ENCODE measurements at places on chromosomes 1 and 21.

GRCh38 chr1:27102707-27103468, 52.0 kb downstream of the SLC9A1 start:
- DNase-seq, result no peak

GRCh38 chr21:34307991-34308532, 55.7 kb upstream of the KCNE2 start:
- no peak for DNase-seq

DNA sequence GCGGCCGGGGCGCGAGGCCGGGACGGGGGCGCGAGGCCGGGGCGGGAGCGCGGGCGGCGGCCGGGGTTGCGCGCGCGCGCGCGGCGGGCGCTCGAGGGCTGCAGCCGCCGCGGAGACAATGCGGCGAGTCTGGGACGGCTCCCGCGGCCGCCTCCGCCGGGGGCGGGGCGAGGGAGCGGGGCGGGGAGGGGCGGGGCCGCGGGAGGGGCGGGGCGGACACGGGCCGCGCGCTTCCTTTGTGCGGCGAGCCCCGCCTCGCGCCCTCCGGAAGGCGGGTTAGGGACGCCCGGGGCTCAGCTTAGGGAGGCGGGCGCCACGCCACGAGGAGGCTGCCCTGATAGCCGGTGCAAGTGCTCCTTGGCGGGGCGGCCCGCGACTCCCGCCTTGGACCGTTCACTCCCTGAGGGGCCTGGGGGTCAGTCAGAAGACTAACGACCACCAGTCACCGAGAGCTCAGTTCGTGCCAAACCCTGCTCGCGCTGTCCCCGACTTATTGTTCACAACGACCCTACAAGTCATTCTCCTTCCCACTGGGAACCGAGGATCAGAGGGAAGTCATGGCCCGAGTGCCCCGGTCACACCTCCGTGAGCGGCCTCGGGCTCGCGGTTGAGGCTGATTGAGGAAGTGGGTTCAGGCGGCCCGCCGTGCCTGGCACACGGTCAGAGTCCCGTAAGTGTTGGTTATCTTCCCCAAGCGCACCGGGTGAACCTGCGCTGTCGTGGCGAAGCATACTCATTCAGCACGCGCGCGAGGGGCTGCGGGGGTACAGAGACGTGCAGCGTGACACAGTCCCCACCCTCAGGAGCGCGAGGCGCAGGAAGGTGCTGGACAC, 29.1 kb upstream of the A3GALT2 start:
- peak; percentile 68 for DNase-seq

- peak; percentile 85 for DNase-seq
Measured at GRCh38 chr1:99808391-99809115, 41.6 kb upstream of the AGL start.

DNA sequence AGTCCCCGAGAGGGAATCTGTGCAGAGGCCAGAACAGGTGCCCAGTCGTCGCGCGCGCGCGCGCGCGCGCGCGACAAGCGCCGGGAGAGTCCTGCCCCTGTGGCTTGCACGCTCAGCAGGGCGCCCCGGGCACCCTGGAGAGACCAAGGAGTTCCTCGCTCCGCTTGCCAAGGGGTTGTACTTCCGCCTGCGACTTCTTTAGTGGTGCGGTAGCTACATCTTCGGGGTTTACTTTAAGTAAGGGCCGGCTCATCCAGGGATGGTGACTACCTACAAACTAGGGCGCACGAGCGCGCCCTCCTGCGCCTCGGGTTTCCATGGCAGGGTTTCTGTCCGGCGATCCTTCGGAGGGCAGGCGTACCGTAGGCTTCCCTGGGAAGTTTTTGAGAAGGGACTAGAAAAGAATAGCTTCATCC, 1.4 kb downstream of the LHX4 start:
- DNase-seq, result peak; percentile 53

DNA sequence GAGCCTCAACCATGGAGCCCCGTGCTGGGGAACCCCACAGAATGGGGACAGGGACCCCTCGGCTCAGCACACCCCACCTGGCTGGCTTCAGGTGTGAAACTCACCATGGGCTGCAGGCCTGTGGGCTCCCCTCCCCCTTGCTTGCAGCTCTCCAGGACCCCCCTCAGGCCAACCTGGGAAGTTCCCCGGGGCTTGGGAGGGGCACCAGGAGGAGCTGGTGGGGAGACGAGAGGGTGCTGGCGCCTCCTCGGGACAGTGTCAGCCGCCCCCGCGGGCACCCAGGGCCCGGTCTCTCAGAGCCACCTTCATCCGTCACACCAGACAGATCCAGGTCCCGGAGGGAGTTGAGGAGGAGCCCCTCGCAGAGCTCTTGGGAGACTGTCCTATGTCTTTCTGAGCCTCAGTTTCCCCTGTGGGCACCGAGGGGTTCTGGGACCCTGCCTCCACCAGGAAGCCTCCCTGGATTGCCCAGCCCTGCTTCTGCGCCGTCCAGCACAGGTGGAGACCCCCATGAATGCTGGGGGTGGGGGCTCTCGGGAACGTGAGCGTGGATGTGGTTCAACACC, 657 bp upstream of the TNFRSF18 start:
- no peak for DNase-seq

DNA sequence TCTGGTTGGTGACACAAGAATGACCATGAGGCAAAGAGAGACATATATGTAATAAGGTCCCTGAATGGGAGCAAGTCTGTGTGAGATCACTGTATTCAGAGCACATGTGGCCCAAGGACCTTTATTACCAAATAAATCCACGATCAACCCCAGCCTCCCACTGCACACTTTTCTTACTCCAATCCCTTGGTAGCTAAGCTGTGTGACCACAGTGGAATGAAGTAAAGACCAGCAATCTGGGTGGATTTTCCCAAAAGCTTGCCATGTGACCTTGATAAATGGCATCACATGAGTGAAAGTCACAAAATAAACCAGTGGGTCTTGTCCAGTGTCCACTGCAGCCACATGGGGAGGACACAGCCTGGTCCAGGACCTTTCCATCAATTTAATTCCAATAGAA, 36.7 kb upstream of the TLR5 start:
- no peak for DNase-seq

GRCh38 chr1:43327549-43328292, 9.9 kb upstream of the MPL start:
- no peak for DNase-seq

DNA sequence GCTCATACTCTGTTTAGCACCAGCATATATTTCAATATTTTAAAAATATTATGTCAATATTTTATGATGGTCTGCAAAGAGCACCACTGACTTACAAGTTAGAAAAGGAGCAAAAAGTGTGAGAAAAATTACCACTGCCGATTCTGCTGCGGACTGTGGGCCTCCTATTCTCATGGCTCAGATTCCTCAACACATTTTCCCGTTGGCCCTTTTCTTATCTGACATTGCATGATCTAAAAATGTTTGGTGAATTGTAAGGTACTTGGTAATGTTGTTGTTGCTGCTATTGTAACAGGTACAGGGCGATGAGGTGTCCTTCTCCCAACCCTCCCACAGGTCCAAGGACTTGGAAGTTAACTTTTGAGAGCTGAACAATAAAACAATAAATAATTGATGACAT, 737 bp downstream of the C1orf162 start:
- no peak for DNase-seq

DNA sequence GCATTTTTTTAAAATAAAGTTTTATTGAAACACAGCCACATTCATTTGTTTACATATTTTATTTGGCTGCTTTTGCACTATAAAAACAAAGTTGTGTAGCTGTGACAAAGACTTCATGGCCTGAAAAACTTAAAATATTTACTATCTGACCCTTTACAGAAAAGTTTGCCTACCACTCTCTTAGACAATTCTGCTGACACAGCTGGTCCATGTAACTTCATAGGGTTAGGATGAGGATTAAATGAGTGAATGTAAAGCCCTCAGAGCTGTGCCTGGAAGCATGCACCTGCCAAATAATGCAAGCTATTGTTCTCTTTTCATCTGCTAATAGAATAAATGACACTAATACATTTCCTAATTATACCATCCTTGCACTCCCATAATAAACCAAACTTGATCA, 67.7 kb downstream of the FCRL5 start:
- no peak for DNase-seq

DNA sequence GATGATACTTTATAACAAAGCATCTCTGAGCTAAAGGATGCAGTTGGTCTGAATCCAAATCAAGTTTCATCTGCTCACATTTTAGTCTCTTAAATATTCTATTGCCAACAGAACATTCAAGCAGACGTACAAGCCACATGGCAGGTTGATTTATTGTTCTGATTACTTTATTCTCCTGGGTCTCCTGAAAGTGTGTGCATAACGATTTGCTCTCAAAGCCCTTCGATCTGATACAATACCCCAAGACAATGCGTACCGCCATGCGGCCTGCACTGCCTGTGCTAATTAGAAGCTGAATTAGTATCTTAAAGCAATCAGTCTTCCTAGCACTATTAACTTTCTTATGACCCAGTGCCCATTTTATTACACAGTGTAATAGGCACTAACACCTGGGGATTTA, 56.9 kb downstream of the FHAD1 start:
- DNase-seq, result no peak

- DNase-seq, result no peak
Measured at GRCh38 chr1:99681583-99681982, 35.7 kb downstream of the PALMD start.

DNA sequence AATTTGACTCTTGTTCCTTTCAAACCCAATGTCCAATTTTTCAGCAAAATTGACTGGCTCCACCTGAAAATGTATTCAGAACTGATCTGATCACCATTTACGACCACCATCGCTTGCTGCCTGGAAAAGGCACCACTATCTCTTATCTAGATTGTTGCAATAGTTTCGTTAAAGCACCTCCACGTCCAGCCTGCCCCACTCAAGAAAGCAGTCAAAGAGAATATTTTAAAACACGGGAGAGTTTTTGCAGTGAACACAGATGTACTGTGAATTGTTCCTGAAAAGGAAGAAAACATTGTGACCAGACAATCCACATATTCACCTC, 4.0 kb upstream of the OR11L1 start:
- no peak for DNase-seq

DNA sequence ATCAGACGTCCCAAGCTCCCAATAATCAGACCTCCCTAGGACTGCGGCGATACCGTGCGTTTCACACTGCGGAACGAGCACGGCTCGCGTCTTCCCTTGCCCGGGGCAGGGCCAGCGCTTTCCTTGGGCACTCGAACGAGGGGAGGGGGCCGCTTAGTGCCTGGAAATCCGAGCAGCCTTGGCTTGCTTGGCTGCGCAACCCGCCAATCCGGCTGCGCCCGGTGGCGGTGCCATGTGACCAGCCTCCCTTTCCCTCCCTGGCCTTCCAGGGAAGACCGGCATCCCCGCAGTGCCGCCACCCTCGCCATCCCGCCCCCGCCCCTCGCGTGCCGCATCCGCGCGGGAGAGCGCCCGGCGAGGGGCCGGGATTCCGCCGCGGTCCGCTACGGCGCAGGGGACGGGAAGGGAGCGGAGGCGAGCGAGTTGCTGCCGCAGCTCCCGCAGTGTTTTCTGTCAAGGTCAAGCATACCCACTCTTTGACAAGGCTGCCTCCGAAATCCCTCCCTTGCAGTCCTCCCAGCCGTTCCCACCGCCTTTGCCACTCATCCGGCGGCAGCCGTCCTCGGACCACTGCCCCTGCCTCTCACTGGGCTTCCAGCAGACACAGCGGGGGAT, 8.3 kb upstream of the RNF19B start:
- no peak for DNase-seq

DNA sequence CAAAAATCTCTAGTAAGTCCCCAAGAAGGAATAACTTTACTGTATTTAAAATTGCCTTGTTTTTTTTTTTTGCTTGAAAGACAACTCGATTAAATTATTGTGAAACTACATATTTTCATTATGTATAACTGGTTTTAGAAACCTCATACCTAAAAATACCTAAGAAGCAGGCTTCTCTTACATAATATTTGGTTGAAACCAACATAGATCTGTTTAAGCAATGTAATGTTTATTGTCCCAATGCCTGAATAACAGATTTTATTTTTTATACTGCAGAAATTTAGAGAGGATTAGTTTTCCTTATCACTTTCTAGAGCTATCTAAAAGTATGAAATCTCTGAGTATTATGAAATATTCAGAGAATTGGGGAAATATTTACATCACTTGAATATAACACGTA, 78.5 kb upstream of the CHRM3 start:
- DNase-seq, result no peak

DNA sequence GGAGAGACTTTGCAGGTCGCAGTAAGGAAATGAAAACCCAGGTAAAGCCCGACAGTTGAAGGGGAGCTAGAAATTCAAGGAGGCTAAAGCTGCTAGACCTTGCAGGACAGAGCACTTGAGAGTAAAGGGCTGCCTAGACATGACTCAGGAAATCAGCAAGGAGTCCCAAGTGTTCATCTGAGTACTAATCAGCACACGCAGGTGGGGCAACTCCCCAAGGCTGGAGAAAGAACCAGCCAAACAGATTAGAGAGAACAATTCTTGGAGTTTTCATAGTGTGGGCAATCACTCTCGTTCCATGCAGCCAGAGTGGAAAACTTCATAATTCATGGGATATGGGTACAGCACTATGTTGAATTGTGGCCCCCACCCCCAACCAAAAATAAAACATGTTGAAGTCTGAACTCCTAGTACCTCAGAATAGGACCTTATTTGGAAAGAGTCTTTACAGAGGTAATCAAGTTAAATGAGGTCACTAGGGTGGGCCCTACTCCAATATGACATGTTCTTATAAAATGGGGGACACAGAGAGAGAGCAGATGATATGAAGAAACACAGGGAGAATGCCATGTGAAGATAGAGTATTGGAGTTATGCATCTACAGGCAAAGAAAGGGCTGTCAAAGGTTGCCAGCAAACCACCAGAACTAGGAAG, 28.0 kb downstream of the SYDE2 start:
- DNase-seq, result no peak

DNA sequence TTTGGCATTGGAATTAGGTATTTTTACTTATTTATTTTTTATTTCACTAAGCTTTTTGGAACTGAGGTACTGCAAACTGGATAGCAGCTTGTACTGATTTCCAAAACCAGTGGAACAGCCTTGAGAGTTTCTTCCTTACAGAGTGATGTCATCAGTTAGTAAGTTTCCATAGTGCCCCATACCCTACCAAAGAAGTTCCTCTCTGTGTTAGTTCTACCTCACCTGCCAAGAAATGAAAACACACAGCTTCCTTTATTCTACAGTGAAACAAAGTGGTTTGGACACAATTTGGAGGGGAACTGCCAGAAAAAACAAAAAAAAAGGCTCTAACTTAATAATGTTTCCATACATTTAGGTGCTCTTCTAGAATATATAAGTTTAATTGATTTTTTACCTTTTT, 430.9 kb upstream of the ADGRL2 start:
- no peak for DNase-seq

- peak; percentile 13 for DNase-seq
Measured at GRCh38 chr1:67489643-67490042, 59.4 kb upstream of the SERBP1 start.

GRCh38 chr1:75327395-75327794, 193.2 kb downstream of the LHX8 start:
- no peak for DNase-seq

DNA sequence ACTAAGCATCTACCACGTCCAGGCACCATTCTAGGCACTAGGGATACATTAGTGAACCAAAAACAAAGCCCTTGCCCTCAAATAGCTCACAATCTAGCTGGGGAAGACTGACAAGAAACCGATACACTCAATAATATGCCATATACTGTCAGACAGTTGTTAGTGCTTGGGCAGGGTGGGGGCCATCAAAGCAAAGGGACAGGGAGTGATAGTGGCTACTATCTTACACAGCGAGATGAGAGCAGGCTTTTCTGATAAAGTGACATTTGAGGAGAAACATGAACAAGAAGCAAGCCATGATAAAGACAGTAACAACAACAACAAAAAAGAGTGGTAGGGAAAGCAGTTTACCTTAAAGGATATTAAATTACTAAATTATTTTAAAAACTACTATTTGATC, 41.1 kb downstream of the ERO1B start:
- no peak for DNase-seq

- DNase-seq, result no peak
Measured at GRCh38 chr1:201896951-201897391, 8.3 kb downstream of the SHISA4 start.

- no peak for DNase-seq
Measured at GRCh38 chr1:93848350-93848883, 30.6 kb downstream of the DNTTIP2 start.
